Lower leg skin (tissue), 4 donors: ENCODE measurements at places on chromosomes 12 and 14.

DNA sequence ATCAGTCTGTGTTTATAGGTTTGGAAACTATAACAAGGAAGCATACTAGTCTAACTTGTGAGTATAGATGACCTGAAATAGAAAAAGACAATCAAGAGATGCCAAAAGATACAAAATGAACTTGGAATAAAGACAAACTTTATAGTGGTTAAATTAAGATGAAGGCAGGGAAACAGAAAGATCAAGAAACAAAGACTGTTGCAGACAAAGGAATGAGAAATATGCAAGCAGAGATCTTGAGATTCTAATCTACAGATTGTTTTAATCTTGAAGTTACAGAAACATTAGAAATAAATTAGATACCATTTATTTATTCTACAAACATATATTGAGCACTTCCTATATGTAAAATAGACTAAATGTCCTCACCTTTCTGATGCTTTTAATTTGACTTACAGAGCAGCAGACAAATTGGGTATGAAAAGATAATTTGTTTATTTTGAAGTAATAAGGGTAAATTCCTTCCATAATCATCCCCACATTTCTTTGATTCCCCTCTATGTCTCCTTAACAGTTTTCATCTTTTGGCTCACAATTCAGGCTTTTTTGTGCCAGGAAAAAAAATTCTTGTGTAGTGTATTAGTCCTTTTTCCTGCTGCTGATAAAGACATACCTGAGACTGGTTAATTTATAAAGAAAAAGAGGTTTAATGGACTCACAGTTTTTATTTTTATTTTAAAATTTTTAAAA, 134.4 kb downstream of the KITLG start:
- DNase-seq = no peak

- DNase-seq = no peak
Observed at GRCh38 chr14:101991352-101991751, 27.0 kb downstream of the DYNC1H1 start.

DNA sequence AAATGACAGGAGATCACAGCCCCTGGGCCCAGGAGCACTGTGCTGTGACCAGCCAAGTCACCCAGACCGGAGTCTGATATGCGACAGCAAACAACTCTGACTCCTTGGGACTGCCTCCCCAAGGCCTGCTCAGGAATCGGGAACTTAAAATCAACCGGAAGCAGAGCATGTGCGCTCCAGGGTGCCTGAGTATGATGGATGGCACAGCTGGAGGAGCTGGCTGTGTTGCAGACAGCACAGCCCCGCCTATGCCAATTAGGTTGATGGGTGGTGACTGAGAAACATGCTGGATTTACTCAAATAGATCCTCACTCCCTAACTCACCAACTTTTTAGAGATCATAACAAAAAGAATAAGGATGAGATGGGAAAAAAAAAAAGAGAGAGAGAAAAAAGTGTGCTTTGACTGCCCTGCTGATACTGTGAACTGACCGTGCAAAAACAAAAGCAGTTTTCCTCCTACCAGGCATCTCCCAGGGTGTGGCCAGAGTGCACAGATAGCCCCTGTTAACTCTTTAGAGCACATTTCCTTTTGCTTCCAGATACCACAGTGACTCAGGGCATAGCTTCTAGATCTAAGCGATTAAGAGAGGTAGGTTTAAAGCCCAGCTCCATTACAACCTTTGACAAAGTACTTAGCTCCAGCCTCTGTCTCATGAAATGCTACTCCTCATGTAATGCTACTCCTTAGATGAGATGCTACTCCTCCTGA, 27.4 kb upstream of the STON2 start:
- DNase-seq = peak; percentile 88

DNA sequence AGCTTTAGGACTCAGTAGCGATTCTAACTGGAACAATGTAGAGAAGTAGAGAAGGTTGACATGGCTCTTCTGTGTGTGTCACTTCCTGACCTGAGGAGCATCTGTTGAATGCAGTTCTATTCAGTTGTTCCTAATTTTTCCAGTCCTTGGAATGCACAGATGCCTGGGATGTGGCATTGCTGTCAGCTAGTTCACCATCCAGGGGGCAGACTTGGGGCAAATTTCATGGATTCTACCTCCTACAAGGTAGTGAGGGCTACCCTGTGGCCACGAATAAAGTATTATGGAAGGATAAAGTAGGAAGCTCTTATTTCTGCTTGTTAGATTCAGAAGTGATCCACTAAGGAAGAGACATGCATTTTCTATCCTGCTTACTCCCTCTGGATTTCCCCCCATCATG, 74.4 kb upstream of the GPATCH2L start:
- no peak for DNase-seq

- no peak for DNase-seq
Observed at GRCh38 chr14:26281280-26281998, 316.4 kb downstream of the NOVA1 start.

GRCh38 chr12:91356405-91356804, 173.8 kb upstream of the DCN start:
- DNase-seq = no peak

DNA sequence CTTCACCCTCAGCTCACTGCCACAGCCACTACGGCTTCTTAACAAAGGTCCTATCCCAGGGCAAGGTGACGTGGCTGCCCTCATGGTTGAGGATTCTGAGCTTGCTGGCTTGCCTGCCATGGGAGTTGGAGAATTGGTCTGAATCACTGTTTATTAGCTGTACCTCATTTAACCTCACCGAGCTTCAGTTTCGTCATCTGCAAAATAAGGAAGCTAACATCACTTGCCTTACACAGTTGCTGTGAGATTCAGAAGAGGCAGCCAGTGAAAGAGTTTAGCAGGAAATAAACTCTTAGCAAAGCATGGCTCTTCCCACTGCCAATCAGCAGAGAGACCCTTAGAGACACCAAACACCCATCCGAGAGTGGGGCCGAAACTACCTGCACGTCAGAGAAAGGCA, 90.1 kb upstream of the KCNA1 start:
- DNase-seq = peak; percentile 23
